ENCODE measurements at places on chromosomes 4 and X. TPM values are rescaled to one million over a fixed set of nuclear protein-coding genes. Genes with fewer than 3 reads are reported as not detected.

DNA sequence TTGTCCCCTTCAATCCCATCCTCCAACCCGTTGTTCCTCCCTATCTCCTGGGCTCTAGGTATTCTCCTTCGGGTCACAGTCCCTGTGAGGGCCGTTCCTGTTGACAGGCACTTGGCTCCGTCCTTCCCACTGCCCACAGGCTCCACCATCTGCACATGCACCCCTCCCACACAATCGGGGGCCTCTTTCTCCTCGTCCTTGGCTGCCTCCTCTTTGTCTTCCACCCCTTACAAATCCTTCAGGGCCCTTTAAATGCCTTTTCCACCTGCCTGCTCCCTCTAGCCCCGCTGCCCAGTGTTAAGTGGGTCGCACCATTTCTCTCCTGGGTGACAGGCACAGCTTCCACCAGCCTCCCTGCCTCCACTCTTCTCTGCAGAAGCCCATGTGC is 2.7 kb upstream of the AVPR2 start:
- no peak for DNase-seq

- DNase-seq = peak; percentile 86
Measured at GRCh38 chr4:72568959-72569718, at the start of gene ADAMTS3. Gene ADAMTS3, minus strand, starts transcription at chr4:72569221. Its CDS starts 459 bp downstream, at chr4:72568762.

- DNase-seq = no peak
Measured at GRCh38 chr4:174212061-174212460, 71.4 kb downstream of the FBXO8 start.

DNA sequence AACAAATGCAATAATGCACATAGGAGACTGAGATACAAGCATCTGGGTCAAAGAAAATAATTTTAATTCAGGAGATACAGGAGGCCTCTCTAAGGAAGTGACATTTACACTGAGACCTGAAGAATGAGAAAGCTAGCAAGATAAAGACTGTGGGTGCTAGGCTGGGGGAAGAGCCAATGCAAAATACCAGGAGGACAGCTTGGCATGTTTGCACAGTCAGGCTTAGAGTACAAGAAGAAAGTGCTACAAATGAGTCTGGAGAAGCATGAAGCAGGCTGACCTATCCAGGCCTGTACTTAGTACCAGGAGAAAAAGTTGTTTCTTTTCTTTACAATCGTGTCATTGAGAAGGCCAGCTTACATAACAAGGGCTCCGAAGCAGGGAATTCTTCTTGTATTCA is 56.9 kb downstream of the GABRB1 start:
- DNase-seq = no peak

GRCh38 chrX:9122519-9123245 is 88.8 kb upstream of the FAM9B start:
- DNase-seq = no peak

GRCh38 chr4:10013722-10014121 is 7.6 kb downstream of the SLC2A9 start:
- peak; percentile 71 for DNase-seq

- no peak for DNase-seq
Measured at GRCh38 chr4:101527188-101527587, 179.9 kb upstream of the PPP3CA start.

- no peak for DNase-seq
Measured at GRCh38 chrX:258291-259040, 22.7 kb upstream of the PLCXD1 start.

- no peak for DNase-seq
Measured at GRCh38 chr4:169727616-169728015, 30.1 kb downstream of the HPF1 start.

DNA sequence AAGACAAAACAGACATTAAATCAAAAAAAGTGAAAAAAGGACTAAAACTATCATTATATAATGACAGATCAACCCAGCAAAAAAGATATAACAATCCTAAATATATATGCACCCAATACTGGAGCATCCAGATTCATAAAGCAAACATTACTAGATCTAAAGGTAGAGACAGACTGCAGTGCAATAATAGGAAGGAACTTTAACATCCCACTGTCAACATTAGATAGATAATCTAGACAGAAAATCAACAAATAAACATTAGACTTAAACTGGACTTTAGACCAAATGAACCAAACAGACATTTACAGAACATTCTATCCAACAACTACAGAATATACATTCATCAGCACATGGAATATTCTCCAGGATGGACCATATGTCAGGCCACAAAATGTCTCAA is 29.5 kb upstream of the RAB39B start:
- no peak for DNase-seq

DNA sequence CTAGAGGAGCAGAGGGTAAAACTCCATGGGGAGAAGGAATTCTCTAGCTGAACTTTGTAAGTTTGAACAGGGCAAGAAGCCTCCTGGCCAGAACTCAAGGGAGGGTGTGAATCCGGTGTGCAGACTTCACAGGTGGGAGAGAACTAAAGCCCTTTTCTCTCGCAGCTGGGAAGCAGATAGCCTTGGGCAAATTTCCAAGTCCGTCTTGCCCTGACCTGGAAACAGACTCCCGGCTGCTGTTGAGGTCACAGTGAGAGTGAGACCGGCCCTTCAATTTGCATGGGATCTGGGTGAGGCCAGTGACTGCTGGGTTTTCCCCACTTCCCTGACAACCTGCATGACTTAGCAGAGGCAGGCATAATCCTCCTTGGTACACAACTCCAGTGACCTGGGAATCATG is 94.5 kb upstream of the ZNF827 start:
- DNase-seq = no peak

DNA sequence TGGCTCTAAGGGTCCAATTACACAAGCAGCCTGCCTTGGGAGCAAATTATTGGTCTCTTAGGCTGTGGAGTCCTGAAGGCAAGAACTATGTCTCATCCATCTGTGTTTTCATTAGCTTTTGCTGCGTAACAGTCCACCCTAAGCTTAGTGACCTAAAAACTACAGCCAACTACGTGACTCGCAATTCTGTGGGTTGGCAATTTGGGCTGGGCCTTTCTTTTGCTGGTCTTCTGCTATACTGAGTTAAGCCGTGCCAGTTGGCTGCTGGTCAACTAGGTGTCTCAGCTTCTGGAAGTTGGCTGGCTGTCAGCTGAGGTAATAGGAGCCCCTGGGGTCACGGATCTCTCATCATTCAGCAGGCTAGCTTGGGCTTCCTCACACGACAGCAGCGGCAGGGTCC is 205.6 kb upstream of the S100G start:
- DNase-seq = no peak

- no peak for DNase-seq
Measured at GRCh38 chr4:62399242-62399641, 1199.1 kb downstream of the ADGRL3 start.

- no peak for DNase-seq
Measured at GRCh38 chr4:3684546-3684945, 81.6 kb upstream of the ADRA2C start.

GRCh38 chr4:139666735-139667281 is 1.2 kb downstream of the MGST2 start:
- DNase-seq = peak; percentile 73

DNA sequence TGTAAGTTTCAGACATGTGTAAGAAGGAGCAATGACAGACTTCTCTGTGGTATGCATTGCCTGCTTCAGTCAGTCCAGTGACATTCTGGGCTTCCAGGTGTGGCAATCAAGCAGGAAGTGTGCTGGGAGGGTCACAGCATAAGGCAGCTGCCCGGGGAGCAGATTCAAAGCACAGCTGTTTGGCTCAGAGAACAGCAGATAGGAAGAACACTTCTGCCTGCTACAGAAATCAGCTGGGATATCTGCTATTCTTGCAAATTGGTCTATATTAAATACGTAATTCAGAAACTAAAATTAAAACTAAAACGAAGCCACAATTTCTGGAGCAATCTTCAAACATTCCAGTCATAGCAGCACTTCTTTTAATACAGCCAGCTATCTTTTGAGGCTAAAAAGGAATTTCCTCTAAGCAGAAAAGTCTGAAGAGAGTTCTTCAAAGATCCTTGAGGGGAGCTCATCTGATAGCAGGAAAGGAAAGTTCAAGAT is 47.5 kb upstream of the GALNT7 start:
- no peak for DNase-seq

DNA sequence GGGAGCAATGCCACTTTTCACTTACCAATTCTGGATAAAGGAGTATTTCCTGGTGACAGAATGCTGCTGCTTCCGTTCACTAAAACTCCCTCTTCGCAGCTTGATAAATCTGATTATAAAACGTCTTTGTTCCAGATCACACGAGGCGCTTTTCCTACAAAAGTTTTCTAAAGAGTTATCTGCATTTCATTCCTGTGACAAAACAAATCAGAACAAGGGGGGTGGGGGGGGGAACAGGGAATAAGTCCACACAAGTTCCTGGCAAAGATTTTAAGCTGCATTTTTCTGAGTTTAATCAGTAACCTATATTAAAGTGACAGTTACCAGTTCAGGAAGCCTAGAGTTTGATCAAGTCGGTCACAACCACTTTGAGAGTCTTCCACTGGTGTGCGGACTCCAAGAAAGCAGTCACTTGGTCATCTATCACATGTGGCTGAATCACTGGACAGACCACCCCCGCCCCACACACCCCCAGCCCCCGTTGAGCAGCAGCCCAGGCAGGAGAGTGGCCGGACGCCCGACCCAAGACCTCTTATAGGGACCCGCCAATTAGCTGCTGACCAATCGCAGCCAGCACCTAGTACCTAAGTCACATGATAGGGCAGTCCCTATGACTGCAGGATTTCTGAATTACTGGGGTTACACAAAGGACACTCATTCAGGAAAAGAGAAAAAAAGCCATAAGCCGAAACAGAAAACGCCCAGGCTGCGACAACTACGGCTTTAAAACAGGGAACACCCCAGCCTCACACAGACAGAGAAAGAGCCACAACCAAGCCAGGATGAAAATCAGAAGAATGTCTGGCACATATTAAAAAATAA is 569.3 kb upstream of the DIPK2B start:
- peak; percentile 69 for DNase-seq

- no peak for DNase-seq
Measured at GRCh38 chrX:104712515-104712914, 146.5 kb downstream of the IL1RAPL2 start.

DNA sequence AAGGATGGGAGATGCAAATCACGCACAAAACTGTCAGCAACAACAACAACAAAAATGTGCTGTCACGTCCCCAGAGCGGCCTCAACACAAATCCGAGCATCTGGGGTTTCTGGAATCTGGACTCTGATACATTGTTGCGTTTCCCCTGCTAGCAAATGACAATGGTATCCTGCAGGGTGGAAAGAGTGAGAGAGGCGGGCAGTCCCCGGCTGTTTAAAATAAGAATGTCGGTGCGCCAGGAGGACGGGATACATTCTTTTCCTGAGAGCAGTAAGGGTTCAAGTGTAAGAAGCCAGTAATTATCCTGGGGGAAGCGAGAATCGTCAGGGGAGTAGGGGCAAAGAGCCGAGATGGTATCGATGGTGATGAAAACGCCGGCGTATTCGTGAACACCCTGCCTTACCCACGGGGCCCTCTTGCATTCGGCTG is 310.2 kb downstream of the ASMT start:
- no peak for DNase-seq

- DNase-seq = no peak
Measured at GRCh38 chrX:30570505-30570904, 7.1 kb downstream of the TASL start.

- DNase-seq = no peak
Measured at GRCh38 chr4:1557221-1557597, 126.9 kb downstream of the FAM53A start.

DNA sequence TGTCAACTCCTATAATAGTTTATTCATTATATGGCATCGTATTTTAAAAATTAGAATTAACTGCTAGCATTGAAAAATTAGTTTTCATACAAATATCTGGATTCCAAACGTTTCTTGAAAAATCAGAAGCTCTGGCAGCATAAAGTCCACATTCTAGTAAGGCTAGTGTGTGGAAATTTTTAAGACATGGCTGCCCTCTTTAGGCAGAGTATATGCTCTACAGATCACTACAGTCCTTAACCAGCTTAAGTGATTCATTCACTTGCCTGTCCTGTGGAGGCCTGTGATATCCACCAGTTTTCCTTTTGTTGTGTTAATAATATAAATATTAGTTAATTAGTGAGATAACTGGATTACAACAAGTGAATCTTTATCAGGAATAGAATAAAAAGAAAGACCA is 287.2 kb downstream of the OPHN1 start:
- DNase-seq = no peak

DNA sequence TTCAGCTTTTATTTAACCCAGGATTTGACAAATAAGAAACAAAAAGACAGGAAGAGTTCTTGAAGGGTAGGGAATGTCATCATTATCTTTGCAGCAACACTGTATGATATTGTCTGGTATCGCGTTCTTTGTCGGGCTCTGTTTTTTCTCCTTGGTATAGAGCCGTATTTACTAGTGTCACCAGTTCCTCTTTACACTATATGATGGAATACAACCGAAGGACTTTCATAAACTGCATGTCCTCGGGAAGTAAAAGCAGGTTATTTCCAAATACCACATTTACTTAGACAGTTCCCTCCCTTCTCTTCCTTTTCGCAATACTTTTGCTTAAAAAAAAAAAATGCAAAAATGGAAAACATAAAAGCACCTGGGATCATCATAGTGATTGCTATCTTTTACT is 96.6 kb upstream of the IL13RA1 start:
- no peak for DNase-seq

DNA sequence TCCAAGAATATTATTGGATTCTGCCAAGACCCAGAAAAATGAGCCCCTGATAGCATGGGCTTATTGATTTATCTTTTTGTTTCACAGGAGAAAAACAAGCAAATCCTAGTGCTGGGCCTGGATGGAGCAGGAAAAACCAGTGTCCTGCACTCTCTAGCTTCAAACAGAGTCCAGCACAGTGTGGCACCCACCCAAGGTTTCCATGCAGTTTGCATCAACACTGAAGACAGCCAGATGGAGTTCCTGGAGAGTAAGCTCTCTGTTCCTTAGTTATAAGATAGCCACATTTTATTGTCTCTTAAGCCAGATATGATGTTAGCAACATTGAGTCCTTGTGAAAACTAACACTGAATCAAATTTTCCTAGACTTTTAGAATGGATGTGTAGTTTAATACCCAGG is 5.5 kb downstream of the ARL9 start:
- DNase-seq = no peak

- peak; percentile 66 for DNase-seq
Measured at GRCh38 chrX:140432346-140433175, 72.3 kb downstream of the SOX3 start.

GRCh38 chrX:32873786-32874185 is 337.6 kb downstream of the DMD start:
- DNase-seq = no peak

GRCh38 chr4:14321723-14322122 is 680.6 kb upstream of the CPEB2 start:
- no peak for DNase-seq

Gene MGARP
- 1.8 TPM for total RNA-seq

Gene SORBS2
- 776 TPM for total RNA-seq

Gene PAGE1
- not detected for total RNA-seq

Gene MND1
- total RNA-seq = not detected

Gene APLN
- total RNA-seq = 7.2 TPM

Gene GASK1B
- total RNA-seq = 72.8 TPM

Gene MAGEA2B
- total RNA-seq = not detected

Gene SSX4B
- not detected for total RNA-seq

Gene SERPINA7
- total RNA-seq = not detected

Gene SPATA4
- not detected for total RNA-seq

Gene UGT2A1
- not detected for total RNA-seq

Gene CCNG2
- 13.5 TPM for total RNA-seq

Gene MYL5
- total RNA-seq = 5.3 TPM

Gene GPM6B
- total RNA-seq = 12.0 TPM
